ENCODE measurements at places on chromosomes 4 and X.

GRCh38 chr4:115249808-115250207, 136.4 kb upstream of the NDST4 start:
- no peak for DNase-seq

GRCh38 chrX:40422021-40422420, 158.7 kb upstream of the ATP6AP2 start:
- DNase-seq = no peak

GRCh38 chr4:82892467-82892802, 1.5 kb upstream of the SEC31A start:
- DNase-seq = no peak

- no peak for DNase-seq
Observed at GRCh38 chr4:182604161-182604622, 313.0 kb downstream of the DCTD start.

DNA sequence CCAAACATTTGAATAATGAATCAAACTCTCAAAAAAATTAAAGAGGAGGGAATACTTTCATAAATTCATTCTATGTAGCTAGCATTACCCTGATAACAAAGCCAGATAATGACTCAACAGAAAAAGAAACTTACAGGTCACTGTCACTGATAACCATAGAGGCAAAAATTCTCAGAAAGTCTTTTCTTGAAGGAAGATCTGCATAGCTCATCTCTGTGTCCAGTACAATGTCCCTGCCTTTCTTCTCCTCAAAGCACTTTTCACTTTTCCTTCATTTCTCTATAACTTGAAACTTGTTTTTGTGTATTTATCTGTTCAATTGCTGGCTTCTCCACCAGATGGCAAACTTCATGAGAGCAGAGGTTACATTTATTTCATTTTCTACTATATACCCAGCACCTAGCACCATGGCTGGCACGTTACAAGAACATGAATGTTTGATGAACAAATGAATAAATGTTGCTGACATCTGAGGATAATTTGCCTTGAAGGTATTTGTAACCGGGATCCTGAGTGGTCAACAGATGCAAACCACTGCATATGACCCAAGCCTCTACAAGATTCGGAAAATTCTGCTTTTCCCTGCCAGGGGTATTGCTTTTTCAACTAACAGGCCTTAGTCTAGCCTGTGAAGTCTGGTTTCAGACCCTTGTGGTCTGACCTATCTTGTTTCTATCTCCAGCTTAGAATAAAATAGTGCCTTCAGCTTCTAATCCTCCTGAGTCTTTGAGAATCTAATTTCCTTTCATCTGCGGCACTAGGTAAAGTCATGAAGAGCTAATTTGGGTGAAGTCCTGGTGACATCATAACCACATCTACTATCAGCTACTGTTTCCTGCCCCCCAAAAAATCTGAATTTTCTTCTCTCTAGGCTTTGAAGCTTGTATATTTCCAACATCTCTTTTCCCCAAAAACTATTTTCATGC, 52.5 kb upstream of the ANTXR2 start:
- no peak for DNase-seq

DNA sequence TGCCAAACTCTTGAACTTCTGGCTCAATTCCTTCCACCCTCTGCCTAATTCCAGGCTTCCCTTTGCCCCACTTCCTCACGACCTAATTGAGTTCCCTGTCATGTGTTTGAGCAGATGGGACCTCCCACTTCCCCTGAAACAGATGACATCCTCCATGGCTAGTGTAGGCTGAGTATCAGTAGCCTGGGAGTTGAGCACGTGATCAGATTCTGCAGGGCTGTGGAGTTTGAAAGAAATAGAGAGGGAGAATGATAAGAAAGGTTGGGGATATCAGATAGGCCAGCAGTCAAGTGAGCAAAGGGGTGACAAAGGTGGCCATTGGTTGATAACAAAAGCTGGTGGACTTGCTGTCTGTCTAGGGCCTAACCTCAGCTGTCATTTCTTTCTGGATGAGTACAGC, 18.8 kb upstream of the NWD2 start:
- DNase-seq = no peak

DNA sequence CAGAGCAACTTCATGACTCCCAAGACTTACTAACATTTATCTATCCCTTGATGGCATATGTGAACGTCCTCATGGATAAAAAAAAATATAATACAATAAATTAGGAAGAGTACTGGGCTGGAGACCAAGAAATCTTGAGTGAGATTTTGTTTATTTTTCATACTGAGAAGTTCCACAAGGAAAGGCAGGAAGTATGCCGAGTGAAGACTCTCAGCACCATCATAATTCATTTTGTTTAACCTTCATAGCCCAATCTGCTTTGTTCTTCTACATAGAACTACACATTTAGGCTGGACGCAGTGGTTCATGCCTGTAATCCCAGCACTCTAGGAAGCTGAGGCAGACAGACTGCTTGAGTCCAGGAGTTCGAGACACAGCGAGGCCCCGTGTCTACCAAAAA, 198.3 kb downstream of the NSUN7 start:
- DNase-seq = no peak

GRCh38 chrX:111270339-111270738, at the start of gene CAPN6:
TSS of gene CAPN6 (minus strand) at chrX:111270483. CDS start at chrX:111263936, 6,547 bp downstream.
- DNase-seq = no peak

GRCh38 chrX:123167621-123168020, 16.5 kb upstream of the GRIA3 start:
- no peak for DNase-seq

GRCh38 chr4:47852136-47852535, 14.3 kb upstream of the CORIN start:
- DNase-seq = no peak

DNA sequence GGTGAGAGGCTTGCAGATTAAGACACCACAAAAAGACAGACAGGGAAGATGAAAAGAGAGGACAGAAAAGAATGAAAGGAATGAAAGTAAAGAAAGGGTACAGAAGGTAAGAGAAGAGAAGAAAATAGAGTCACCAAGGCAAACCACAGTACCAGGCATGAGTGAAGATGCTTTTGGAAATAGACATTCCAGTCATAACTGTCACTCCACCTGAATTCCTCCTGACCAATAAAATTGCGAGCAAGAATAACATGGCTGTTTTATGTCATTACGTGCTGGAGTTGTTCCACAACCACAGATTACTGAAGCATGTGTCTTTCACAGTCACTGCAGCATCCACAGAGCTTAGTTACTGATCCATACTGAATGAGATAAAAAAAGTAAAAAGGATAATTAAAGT, 864.9 kb upstream of the SLIT2 start:
- DNase-seq = no peak

DNA sequence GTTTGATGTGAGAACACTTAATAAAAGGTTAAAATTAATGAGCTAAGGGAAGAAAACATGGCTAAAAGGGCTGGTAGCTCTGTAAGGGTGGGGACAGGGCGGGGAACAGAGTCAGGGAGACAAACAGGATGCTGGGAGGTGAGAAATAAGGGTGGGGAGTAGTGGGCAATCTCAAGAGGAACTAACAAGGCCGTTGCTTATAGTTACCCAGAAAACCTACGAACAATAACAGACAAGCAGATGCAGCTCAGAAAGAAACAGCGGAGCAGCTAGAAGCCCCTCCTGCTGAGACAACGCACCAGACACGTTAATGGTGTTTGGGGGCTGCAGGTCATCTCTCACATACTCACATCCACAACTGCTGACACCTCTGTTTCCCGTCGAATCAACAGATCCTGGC, 9.7 kb upstream of the KLF3 start:
- DNase-seq = no peak

DNA sequence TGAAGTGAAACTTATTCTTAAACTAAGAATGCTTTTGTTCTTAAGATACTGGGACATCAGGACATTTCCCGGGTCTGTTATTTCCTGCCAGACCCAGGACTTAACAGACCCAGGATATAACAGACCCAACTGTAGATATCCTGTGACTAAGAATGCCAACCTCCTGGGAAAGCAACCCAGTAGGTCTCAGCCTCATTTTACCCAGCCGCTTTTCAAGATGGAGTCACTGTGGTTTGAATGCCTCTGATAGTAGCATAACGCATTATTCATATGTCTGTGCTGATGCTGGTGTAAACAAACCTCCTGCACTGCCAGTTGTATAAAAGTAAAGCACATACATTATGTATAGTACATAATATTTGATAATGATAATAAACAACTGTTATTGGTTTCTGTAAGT, 185.8 kb upstream of the GPRIN3 start:
- DNase-seq = no peak

Measured in stimulated activated CD4-positive, alpha-beta T cell treated with anti-CD3 and anti-CD28 coated beads, Interleukin-2, amount 100 ng/mL, for 24 hours (primary cell).